ENCODE measurements at places on chromosomes 3 and 15. TPM values are rescaled to one million over a fixed set of nuclear protein-coding genes. Genes with fewer than 3 reads are reported as not detected.
A peak's percentile ranks its signal among the peaks of the same experiment; 100 is the strongest.

GRCh38 chr3:108293858-108294257 is 2.5 kb upstream of the HHLA2 start:
- peaks cover 16% of the 10 kb centered on the region for H3K4me1 ChIP-seq
- no peaks in the 10 kb centered on the region for H3K36me3 ChIP-seq
- H3K4me3 ChIP-seq: no peak overlapping the region
- no peak overlapping the region for H3K27ac ChIP-seq

DNA sequence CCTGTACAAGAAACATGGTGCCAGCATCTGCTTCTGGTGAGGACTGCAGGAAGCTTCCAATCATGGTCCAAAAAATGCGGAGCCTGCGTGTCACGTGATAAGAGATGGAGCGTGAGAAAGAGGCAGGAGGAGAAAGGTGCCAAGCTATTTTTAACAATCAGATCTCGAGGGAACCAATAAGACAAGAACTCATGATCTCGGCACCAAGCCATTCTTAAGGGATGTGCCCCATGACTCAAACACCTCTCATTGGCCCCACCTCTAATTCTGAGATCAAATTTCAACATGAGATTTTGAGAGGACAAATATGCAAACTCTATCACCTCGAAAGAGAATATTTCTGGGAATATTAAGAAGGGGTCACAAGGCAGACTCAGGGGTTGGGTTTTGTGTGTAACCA is 107.2 kb downstream of the PYDC2 start:
- DNase-seq: no peak
- H3K4me1 ChIP-seq: no peaks in the 10 kb centered on the region
- H3K36me3 ChIP-seq: no peaks in the 10 kb centered on the region
- no peak overlapping the region for H3K27ac ChIP-seq
- no peak overlapping the region for H3K4me3 ChIP-seq

DNA sequence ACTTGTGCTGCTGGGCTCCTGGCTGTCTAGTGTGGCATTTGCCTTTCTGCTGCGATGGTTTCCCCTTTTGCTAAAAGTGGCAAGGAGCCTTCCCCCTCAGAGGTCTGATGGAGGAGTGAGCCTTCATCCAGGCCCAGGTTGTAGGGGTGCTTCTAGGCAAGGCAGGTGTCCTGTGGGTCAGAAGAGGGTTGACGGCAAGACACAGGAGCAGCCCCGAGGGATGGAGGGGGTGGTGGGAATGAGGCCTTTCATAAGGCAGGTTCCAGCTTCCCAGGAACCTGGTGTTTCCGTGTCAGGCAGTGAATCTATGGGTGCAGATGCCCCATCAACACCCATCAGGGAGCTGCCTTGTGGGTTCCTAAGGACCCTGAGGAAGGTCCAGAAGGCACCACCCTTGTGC is 63.0 kb upstream of the TAMM41 start:
- H3K4me1 ChIP-seq: no peaks in the 10 kb centered on the region
- H3K36me3 ChIP-seq: no peaks in the 10 kb centered on the region
- H3K4me3 ChIP-seq: no peak overlapping the region
- no peaks in the 10 kb centered on the region for H3K27me3 ChIP-seq
- DNase-seq: no peak

DNA sequence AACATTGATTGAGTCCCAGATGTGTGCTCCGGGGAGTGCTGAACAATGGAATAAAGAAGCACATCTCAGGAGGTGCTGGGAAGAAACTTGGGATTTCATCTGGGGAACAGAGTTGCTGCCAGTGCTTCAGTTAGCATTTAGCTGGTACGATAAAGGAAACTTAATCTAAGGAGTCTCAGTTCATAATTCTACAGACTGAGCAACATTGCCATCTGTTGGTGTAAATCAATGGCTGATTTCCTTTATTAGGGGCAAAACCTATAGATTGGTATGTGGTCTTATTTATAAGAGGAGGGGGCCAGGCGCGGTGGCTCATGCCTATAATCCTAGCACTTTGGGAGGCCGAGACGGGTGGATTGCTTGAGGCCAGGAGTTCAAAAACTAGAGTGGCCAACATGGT is 8.9 kb downstream of the MKRN2OS start:
- H3K27me3 ChIP-seq: no peaks in the 10 kb centered on the region
- H3K4me1 ChIP-seq: no peaks in the 10 kb centered on the region
- H3K27ac ChIP-seq: no peak overlapping the region
- peaks cover 13% of the 10 kb centered on the region for H3K36me3 ChIP-seq
- no peak overlapping the region for H3K4me3 ChIP-seq

GRCh38 chr3:39141171-39141995 is 12.0 kb downstream of the CSRNP1 start:
- DNase-seq: no peak
- H3K36me3 ChIP-seq: peaks cover 50% of the 10 kb centered on the region
- H3K27me3 ChIP-seq: no peaks in the 10 kb centered on the region
- peaks cover 9% of the 10 kb centered on the region for H3K4me1 ChIP-seq

- no peaks in the 10 kb centered on the region for H3K27me3 ChIP-seq
- peak overlapping the region; percentile 66 for H3K27ac ChIP-seq
- no peaks in the 10 kb centered on the region for H3K36me3 ChIP-seq
- peaks cover 66% of the 10 kb centered on the region for H3K4me1 ChIP-seq
- no peak overlapping the region for H3K4me3 ChIP-seq
Observed at GRCh38 chr15:99442252-99442897, 123.4 kb upstream of the MEF2A start.

DNA sequence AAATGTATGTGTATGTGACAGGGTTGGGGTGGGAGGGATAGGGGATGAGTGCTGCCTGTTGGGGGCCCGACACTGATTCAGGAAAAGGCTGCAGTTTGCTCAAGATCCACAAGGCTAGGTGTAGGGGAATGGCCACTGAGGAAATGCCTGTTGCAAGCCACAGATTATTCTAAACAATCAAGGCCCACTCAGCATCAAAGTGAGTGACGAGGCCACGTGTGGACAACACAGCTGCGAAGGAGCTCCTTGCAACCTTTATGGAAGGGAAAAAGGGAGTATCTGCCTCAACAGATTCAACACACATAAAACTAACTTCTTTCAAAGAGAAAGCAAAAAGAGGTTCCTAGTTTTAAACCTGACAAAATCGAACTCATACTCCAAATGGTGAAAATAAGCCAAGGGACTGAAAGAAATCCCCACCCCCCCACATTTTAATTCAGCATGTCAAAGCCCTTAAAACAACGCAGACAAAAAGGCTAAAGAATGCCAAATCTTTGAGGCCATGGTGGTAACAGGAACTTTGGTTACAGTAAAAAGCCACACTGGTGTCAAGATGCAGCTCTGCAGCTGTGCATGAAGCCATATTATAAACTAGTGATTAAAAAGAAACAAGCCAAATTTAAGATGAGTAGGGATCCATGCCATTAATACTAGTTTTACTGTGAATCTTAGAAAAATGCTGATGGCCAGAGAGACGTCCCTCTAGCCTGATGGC is 3.6 kb downstream of the POLG start:
- H3K27ac ChIP-seq: no peak overlapping the region
- peaks cover 69% of the 10 kb centered on the region for H3K36me3 ChIP-seq
- DNase-seq: no peak
- H3K4me1 ChIP-seq: peaks cover 38% of the 10 kb centered on the region
- no peaks in the 10 kb centered on the region for H3K27me3 ChIP-seq
- H3K4me3 ChIP-seq: no peak overlapping the region

Gene ATP13A5
- total RNA-seq: 0.05 TPM

Gene ACVR2B
- total RNA-seq: 6.3 TPM

Gene SHC4
- 0.94 TPM for total RNA-seq

Gene ACSBG1
- total RNA-seq: 7.9 TPM
